ENCODE measurements at places on chromosomes 7 and 10. TPM values are rescaled to one million over a fixed set of nuclear protein-coding genes. Genes with fewer than 3 reads are reported as not detected.

GRCh38 chr7:135349746-135350145 lies 116.1 kb downstream of the STRA8 start:
- H3K36me3 ChIP-seq = no peaks in the 10 kb centered on the region
- no peak for DNase-seq
- no peaks in the 10 kb centered on the region for H3K27me3 ChIP-seq
- no peaks in the 10 kb centered on the region for H3K4me1 ChIP-seq

GRCh38 chr7:149050941-149051340 lies 22.6 kb upstream of the PDIA4 start:
- H3K4me1 ChIP-seq = no peaks in the 10 kb centered on the region
- DNase-seq = no peak
- no peak overlapping the region for H3K27ac ChIP-seq
- no peaks in the 10 kb centered on the region for H3K27me3 ChIP-seq

Gene ETV1
- total RNA-seq = 13.6 TPM

Gene HIP1
- total RNA-seq = 9.3 TPM

Gene HMX2
- 0.55 TPM for total RNA-seq

Gene ABCB1
- total RNA-seq = 4.6 TPM

Measured in sigmoid colon (tissue), 7 donors.